Kidney (tissue), 22 donors: ENCODE measurements at places on chromosomes 5 and 9.
A peak's percentile ranks its signal among the peaks of the same experiment; 100 is the strongest.

- DNase-seq = no peak
These were observed 128.6 kb upstream of the GRHPR start for GRCh38 chr9:37293664-37294524.

DNA sequence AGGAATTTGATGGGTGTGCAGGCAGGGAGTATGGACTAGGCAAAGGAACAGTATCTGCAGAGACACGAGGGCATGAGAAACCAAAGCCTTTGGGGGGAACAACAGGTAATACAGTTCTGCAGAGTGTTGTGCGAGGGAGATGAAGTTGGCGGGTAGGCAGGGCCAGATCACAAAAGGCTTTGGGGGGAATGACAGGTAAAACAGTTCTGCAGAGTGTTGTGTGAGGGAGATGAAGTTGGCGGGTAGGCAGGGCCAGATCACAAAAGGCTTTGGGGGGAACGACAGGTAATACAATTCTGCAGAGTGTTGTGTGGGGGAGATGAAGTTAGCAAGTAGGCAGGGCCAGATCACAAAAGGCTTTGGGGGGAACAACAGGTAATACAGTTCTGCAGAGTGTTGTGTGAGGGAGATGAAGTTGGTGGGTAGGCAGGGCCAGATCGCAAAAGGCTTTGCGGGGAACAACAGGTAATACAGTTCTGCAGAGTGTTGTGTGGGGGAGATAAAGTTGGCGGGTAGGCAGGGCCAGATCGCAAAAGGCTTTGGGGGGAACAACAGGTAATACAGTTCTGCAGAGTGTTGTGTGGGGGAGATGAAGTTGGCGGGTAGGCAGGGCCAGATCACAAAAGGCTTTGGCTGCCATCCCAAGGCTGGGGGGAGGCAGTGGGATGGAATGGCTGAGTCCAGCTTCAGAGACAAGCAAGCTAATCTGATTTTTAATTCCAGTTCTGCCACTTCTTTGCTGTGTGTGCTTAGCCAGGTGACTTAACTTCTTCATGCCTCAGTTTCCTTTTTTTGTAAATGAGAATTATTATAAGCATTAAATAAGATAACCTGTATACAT lies 33.0 kb downstream of the FRMPD1 start:
- no peak for DNase-seq

GRCh38 chr9:36093384-36093783 lies 43.1 kb upstream of the GLIPR2 start:
- no peak for DNase-seq

- no peak for DNase-seq
These were observed 288.1 kb downstream of the TMEM167A start for GRCh38 chr5:82789095-82789494.

DNA sequence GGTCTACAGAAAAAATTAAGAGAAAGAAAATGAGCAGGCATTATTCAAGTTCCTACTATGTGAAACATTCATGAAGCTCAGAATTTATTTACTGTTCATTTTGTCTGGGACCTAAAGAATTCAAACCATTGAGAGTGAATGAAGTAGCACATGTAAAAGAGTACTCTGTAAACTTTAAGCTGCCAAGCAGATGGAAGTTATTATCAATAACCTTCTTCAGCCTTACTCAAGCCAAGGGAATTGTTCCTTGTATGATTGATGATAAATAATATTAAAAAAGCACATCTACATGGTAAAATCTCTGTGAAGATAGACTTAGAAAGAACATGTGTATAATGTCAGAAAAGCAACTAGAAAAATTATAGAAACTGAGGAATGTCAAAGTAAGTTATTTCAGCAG lies 17.8 kb upstream of the GLIS3 start:
- no peak for DNase-seq

GRCh38 chr5:147349241-147349640 lies 114.4 kb downstream of the STK32A start:
- no peak for DNase-seq

DNA sequence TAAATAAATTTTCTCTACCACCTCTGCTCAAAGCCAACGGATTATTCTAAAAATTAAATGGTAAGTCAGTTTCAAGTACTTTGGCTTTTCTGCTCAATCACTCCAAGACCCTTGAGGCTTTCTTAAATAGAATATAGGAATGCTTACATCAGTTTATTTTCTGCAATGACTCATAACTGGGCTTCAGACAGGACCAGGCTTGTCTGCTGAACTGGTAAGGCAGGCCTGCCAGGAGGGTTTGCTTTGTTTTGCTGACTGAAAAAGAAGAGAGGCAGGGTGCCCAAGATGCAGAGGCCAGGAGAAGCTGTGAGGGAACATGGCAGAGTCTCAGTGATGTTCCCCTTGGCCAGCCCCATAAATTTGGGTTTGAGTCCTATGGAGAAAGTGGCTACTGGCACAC lies 60.3 kb upstream of the EPB41L4A start:
- DNase-seq = no peak

DNA sequence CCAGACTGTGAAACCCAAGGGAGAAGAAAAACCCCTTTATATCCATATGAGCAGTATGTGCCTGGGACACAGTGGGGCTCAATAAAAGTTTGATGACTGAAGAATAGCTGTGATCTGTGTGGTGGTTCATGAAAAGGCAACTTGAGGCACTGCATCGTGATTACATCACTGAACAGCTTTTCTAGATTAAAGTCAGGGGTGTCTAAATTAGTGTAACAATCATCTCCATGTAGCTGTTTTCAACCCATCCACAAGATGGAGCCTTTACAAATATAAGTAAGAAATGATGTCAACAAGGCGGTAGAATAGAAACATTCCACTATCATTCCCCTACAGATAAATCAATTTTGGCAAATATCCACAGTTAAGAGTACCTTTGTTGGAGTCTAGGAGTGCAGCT lies 55.5 kb downstream of the PRRC1 start:
- DNase-seq = no peak

DNA sequence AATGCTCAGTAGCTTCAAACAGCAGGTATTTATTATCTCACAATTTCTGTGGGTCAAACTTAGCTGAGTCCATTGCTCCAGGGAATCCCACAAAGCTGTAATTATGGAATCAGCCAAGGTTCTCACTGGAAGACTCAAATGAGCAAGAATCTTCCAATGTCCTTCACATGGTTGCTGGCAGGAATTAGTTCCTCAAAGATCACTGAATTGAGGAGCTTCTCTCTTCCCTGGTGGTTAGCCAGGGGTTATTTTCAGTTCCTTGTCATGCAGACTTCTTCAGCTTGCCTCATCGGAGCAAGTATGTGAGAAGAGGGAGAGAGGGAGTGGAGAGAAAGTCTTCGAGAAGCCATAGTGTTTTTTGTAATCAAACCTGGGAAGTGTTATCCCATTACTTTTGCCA lies 2331.9 kb downstream of the MAT2B start:
- no peak for DNase-seq

- peak; percentile 45 for DNase-seq
These were observed 9.8 kb upstream of the TRAF2 start for GRCh38 chr9:136876476-136876875.

GRCh38 chr9:136821826-136822544 lies 14.2 kb downstream of the RABL6 start:
- peak; percentile 68 for DNase-seq

GRCh38 chr9:99998266-99998665 lies 91.8 kb downstream of the STX17 start:
- no peak for DNase-seq

DNA sequence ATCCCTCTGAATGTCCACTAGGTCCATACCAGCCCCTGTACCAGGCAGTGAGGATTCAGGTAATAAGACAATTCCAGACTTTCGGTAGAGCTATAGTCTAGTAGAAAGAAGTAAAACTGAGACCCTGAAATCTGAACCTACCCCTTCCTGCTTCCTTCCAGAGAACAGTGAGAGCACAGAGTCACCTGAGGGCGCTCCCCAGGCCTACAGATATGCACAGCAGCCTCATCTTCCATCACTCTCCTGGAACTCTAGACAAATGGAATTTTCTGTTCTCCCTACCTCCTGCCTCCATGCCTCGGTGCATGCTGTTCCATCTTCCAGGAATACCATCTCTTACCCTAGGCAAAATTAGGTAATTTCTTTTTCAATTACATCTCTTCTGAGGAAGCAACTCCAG lies 3.1 kb upstream of the GNA14 start:
- no peak for DNase-seq

GRCh38 chr5:52876456-52876855 lies 88.7 kb downstream of the ITGA1 start:
- no peak for DNase-seq

DNA sequence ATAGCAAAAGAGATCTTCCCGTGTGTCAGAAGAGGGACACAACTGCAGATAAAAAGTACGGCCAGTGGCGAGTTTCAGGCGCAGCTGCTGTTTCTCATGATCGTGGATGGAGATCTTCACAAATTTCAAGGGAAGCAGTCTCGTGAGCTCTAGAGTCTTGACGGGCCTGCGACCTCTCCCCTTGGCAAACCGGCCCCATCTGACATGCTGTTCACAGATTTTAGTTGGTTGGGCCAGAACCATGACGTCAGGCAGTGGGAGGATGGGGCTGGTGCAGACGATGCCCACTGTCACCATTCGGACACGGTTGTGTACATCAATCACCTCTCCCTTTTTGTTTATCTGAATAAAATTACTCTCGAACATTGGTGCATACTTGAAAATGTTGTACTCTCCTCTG lies 396 bp downstream of the GARIN3 start:
- no peak for DNase-seq

- DNase-seq = no peak
These were observed 19.0 kb downstream of the TMEM8B start for GRCh38 chr9:35847792-35848572.

DNA sequence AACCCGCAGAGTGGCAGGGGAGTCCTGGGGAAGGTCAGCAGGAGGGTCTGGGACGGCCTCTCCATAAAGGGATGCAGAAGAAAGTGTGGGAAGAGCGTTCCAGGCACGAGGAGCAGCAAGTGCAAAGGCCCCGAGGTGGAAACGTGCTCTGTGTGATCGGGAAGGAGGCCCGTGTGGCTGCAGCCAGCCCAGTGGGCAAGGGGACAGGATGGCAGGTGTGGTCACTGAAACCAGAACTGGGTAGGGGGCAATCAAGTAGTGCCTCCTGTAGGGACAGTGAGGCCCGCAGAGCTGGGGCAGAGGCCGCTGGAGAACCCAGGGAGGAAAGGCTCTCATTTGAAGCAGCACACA lies 16.3 kb upstream of the LAMC3 start:
- no peak for DNase-seq

GRCh38 chr5:32589942-32590869 lies 4.8 kb downstream of the SUB1 start:
- no peak for DNase-seq

DNA sequence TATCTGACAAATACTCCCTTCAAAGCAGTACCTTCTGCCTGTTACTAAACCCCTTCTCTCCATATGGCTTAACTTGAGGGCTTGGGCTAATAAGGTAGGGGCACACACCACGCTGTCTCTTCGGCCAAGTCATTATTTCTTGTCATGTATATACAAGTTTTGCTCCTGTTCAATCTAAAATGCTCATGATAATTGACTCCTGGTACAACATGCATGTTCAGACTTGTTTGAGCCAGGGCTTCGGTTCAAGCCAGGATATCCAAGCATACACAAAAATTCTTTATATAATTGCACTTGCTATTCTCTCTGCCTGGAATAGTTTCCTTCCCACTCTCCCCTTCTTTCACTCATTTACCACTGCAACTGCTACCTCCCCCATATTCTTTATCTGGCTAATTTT lies 756.0 kb upstream of the C9orf72 start:
- no peak for DNase-seq

- DNase-seq = peak; percentile 63
These were observed 25.2 kb upstream of the FCN2 start for GRCh38 chr9:134855231-134855899.

DNA sequence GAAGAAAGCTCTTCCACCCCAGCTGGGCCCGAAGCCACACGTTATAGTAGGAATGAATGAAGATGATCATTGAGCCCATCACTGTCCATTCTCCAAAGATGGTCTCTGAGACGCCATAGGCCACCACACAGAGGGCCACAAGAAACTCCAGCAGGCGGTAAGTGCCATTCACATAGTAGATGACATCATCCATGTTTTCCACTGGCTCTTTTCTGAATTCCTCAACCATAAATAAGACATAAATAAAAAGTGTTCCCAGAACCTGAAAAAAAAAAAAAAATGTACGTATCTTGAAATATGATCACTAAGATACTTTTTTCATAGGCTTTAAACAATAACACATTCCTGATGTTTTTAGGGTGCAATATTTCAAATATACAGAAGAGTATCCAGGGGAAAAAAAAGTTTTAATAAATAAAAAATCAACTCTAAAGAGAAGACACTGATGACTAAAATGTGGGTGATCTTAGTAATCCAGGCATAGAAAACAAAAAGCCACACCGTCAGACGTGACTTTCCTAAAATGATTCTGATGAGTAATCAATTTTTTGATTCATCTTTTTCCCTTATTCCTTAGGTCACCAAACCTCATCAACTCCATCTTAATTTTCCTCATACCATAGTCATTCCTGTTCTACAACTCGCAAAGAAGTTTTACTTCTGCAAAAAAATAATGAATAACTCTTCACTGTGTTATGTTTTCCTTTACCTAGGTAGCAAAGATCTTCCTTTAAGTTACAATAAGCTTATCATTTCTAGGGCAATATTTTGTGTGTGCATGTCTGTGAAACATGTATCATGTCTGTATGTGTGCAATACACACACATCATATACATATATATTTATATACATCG lies 47.8 kb downstream of the RNF145 start:
- no peak for DNase-seq

GRCh38 chr5:174897281-174897950 lies 173.0 kb downstream of the MSX2 start:
- no peak for DNase-seq

DNA sequence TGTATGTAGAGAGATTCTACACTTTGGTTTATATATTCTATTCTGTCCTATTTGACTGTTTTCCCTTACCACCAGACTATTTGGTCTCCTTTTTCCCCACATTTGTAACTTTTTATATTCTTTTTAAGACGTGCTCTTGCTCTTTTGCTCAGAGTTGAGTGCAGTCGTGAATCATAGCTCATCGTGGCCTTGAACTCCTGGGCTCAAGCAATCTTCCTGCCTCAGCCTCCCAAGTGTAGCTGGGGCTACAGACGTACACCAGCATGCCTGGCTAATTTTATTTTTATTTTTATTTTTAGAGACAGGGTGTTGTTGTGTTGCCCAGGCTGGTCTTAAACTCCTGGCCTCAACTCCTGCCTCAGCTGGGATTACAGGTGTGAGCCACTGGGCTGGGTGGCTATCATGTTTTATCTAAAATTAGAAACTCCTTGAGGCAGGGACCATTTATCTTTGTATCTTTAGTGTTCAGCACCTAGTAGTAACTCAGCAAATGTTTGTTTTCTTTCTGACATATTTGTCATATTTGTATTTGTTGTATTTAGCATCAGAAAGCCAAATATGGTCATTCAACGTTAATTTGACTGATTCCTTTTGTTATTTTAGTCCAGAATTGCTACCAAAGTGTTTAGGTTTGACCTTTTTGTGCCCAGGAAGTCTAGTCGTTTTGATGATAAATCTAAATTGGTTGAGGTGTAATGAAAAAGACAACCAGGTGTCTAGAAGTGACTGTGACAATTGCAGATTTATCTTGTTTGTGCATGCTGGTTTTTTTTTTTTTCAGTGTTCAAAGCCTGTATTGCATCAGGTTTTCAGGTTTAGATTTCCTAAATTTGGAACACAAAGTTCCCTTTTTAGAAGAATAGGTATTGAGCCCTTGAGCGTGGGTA lies 44.3 kb downstream of the ERBIN start:
- DNase-seq = no peak
